ENCODE measurements at places on chromosomes 1 and 21.

DNA sequence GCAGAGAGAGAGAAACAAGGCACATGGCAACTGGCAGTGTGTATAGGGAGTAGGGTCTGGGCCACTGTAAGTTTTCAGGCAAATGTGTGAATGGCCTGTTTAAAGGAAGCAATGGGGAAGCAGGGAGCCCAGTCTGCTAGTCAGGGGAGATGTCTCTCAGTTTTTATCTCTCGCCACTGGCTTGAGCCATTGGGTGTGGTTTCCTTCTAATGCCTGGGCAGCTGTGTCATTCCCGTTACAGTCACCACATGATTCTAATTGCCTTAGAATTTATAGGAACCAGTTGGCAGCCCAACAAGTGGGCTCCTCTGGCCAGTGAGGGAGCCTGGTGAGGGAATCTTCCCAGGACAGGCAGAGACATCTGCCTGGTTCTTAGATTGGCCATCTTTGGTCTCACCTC is 182.4 kb downstream of the DISC1 start:
- no peak for DNase-seq

- no peak for DNase-seq
These were observed 5.5 kb upstream of the CD1A start for GRCh38 chr1:158248771-158249170.

DNA sequence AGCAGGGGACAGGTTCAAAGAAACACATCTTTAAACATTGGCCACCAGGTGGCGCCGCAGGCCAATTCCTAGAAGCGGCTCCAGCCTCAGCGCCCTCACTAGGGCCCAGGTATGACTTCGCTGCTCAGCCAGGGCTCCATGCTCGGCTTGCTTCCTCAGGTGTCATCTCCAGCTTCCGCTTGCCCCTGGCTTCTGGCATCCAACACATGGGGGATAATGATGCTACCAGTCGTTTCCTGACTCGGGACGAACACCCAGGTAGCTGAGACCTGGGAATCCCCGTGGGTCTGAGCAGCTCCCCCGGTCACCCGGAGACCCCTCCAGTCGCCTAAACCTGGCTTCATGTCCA is 8.5 kb upstream of the MEX3A start:
- DNase-seq = no peak

DNA sequence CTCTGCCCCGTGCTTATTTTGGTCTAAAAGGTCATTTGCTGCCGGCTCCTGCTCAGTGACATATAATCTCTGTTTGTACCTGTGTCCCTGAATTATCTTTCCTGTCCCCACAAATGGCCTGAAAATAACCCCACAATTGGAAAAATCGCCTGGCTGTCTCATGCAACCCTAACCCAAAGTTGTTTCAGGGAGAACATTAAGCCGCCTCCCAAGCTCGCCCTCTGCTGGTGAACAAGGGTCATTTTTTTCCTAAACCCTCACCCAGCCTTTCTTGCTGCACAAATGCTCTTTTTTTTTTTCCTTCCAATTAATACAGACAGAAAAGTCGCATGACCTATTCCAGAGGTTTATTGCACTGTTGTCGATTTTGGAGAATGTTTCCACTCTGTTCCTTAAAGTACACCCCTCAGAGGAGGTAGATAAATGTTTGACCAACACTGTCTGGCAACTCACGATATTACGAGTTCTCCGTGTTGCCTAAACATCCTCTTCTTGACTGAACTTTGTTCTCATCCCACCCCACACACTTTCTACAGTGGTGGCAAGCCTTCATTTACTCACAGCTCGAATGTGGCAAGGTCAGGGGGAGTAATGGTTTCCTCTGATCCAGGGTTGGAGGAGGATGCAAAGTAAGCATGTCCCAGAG is 148.7 kb downstream of the ZZZ3 start:
- DNase-seq = no peak

GRCh38 chr1:160646711-160647328 is at the start of gene SLAMF1:
Gene SLAMF1, minus strand, starts transcription at chr1:160647044. Its CDS starts 99 bp downstream, at chr1:160646945.
- no peak for DNase-seq

GRCh38 chr1:160169553-160170399 is 18.4 kb downstream of the ATP1A4 start:
- DNase-seq = no peak

- no peak for DNase-seq
These were observed 30.3 kb upstream of the TRAPPC10 start for GRCh38 chr21:43981871-43982210.

DNA sequence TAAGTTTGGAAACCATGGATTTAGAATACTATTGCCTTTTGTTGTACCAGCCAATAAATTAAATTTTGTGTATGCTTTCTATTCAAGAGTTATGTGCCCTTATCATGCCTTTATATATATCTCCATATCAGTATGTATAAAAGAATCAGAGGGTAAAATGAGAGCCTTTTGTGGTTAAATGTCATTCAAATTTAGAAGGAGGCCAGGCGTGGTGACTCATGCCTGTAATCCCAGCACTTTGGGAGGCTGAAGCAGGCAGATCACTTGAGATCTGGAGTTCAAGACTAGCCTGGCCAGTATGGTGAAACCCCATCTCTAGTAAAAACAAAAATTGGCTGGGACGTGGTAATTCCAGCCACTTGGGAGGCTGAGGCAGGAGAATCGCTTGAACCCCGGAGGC is 88.9 kb downstream of the XPR1 start:
- no peak for DNase-seq

DNA sequence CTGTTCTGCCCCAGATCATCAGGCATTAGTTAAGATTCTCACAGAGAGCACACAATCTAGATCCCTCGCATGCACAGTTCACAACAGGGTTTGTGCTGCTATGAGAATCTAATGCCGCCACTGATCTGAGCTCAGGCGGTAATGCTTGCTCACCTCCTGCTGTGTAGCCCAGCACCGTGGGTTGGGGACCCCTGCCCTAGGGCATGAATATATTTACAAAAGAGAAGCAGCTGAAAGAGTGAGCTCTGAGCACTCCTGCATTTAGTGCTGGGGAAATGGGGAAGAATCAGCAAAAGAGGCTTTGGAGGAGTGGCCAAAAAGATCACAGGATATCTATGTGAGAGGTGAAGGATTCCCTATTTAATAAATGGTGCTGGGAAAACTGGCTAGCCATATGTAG is 5.6 kb downstream of the CFAP57 start:
- DNase-seq = no peak

DNA sequence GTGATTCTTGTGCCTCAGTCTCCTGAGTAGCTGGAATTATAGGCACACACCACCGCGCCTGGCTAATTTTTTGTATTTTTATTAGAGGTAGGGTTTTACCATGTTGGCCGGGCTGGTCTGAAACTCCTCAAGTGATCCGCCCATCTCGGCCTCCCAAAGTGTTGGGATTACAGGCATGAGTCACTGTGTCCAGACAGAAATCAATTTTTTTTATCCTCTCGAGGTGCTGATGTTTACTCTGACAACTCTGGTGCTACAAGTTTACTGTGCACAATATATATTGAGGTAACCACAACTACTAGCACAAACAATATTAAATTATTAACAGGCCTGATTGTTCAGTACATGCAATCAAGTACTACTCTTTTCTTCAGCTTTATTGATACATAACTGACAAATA is 39.7 kb downstream of the F13B start:
- DNase-seq = no peak

GRCh38 chr1:5934058-5934884 is 58.0 kb downstream of the NPHP4 start:
- no peak for DNase-seq

DNA sequence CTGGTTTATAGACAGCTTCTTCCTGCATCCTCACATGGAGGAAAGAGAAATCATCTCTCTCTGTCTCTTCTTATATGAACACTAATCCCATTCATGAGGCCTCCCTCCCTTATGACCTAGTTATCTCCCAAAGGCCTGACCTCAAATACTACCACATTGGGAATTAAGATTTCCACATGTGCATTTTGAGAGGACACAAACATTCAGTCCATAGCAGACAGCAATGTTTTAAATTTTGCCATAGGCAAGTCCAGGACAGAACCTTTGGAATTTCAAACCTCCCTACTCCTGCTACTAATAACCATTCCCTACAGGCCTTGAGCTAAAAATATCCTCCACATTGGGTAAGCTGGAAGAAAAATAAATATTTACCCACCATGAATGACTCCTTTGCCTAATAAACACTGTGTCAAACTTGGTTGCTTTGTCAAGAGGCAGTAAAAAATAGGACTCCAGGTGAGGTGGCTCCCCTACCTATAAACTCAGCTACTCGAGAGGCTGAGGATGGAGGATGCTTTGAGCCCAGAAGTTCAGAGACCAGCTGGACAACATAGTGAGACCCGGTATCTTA is 113.7 kb downstream of the ZNF281 start:
- no peak for DNase-seq

GRCh38 chr21:45970674-45971615 is 10.6 kb upstream of the COL6A1 start:
- no peak for DNase-seq

GRCh38 chr1:4485398-4485797 is 169.0 kb upstream of the AJAP1 start:
- no peak for DNase-seq

DNA sequence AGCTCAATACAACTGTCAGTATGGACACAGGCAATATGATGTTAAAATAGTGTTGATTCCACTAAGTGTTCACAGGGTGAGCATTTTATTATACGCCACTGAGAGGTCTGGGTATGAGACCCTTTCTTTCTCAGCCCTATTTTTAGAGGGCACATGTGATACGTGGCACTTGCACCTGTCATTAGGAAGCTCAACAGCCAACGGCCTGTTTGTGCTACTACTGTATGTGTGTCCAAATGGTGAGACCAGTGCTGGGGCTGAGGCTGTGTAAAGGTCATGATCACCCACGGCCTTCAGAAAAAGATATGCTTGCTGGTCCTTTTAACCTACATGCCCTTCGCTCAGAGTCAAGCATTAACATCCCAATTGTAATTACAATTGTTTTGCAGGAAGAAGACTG is 176.2 kb downstream of the DUSP10 start:
- no peak for DNase-seq

- DNase-seq = no peak
These were observed 17.8 kb upstream of the MAST2 start for GRCh38 chr1:45785583-45785982.

DNA sequence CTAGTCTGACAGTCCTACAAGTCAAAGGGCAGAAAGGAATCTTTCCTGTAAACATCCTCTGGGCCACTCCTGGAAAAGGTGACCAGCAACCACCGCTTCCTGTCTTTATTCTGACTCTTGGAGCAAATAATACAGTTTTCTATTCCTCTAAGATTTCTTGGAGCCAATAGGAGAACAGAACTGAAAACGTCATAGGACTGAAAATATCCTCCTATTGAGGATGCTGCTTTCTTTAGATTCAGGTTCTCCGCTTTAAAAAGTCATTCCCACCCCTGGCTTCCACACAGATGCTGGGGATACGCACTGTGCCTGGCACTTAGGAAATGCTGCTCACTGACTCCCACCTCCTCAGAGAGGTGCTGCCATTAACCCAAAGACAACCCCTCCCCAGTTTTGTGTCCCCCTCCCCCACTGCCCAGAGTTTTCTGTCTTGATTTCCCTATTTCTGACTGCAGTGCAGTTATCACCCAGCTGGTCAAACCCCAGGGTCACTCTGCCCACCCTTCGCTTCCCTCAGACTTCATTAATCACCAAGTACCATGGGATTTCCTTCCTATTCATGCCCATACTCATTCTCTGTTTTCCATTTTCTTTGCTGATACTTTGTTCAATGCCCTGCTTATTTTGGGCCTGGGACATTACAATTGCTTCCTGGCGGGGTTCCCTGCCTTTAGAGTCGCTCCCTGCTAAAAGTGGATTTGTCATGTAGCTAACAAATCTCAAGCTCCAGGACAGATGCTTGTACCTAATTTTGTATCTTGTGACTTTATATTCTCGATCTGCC is 82.1 kb upstream of the ARHGAP29 start:
- no peak for DNase-seq

- DNase-seq = no peak
These were observed 1689.1 kb downstream of the KCNT2 start for GRCh38 chr1:194919146-194919545.

DNA sequence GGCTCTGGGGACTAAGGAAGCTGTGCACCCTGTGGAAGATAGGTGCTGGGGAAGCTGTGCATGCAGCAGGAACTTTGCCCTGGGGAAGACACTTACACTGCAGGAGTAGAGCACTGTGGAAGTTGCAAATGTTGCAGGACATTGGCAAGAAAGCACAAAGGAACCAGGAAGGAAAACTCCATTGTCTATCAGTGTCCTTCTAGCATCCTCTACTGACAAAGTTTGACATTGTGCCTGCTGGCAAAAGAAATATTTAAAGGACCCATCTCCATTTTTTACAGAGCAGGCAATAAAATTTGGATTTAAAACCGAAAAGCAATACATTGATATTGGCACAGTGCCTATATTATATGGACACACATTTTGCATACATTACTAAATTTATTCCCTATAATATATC is 394.1 kb downstream of the PBX1 start:
- no peak for DNase-seq

- DNase-seq = no peak
These were observed 4.9 kb downstream of the NR1I3 start for GRCh38 chr1:161233102-161233501.

DNA sequence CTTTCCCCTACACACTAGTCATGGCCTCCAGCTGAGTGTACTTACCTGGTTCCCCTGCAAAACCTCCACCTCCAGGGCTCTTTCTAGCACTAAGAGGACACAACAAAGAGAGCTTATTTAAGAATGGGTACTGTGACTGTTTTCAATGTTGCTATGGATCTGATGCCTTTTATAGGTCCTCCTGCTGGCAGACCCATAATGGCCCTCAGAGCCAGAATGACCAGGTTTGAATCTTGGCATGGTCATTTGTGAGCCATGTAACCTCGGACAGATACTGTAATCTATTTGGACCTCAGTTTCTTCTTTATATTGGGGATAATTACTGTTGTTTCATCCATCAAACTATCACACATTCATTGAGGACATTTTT is 137.6 kb upstream of the USP24 start:
- DNase-seq = no peak

GRCh38 chr21:44428281-44428960 is 26.9 kb upstream of the LRRC3 start:
- DNase-seq = no peak

- no peak for DNase-seq
These were observed 28.2 kb upstream of the FCRL4 start for GRCh38 chr1:157626099-157626498.
